CD4-positive, alpha-beta T cell treated with Interleukin-17A for 4 hours (primary cell): ENCODE measurements at places on chromosomes 3 and 15.

DNA sequence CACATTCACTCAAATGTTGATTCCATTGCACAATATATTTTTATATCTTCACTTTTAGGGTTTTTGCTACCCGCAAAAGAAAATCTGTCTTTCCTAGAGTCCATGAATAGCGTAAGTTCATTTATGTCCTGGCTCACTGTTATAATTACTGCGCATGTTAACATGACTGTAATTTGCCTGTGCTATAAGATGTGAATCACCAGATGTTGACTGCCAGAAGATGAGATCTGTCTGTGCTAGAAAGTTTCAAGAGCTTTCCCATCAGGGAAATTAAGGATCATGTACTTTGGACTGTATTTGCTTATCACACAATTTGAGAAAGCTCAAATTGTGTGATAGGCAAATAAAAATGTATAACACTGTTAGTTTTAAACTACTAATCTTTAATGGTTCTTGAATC lies 322.5 kb downstream of the CHL1 start:
- DNase-seq: no peak

GRCh38 chr15:68229386-68230156 lies at the start of gene CLN6:
TSS of gene CLN6 (minus strand) at chr15:68229728. CDS start at chr15:68229584, 144 bp downstream.
- peak; percentile 86 for DNase-seq

DNA sequence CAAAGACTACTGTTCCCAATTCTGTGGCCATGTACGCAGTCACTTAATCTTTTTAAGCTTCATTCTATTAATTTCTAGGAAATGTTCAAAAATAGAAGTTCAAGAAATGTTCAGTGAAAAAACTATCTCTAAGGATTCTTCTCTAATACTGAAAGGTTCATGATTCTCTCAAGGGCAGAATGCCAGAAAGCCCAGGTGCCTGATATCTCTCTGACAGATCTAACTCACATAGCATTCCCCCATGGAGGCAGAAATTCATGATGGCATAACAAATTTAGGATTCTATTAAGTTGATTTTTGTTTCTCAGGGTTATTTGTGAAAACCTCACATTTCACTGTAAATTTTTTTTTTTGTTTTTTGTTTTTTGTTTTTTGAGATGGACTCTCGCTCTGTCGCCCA lies 17.5 kb downstream of the CHRM5 start:
- DNase-seq: no peak

DNA sequence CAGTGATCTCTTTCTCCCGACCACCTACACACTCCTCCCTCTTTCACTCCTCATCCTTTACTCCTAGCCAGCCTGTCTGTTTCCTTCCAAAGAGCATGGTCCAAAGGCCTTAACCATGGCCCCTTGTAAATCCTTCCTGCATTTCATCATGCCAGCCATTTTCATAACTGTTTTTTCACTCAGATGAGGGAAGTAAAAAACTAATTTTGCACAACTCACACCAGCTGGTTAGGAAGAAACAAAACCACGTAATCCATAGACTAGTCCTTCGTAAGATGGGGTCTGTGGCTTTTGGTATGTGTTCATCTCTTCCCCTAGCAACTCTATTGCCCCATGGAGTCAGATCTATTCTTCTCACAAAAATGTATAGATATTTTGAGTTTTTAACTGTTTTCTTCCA lies 187.8 kb downstream of the SHOX2 start:
- DNase-seq: no peak
